ENCODE measurements at places on chromosomes 11 and 22. TPM values are rescaled to one million over a fixed set of nuclear protein-coding genes. Genes with fewer than 3 reads are reported as not detected.

RIMBP3C gene
- total RNA-seq = 0.20 TPM

FOLR2 gene
- total RNA-seq = not detected

SOX6 gene
- total RNA-seq = 0.36 TPM

SLC22A6 gene
- not detected for total RNA-seq

ACTN3 gene
- total RNA-seq = not detected

GRCh38 chr11:69531717-69532088 is 50.2 kb downstream of the LINC01488 start:
- H3K27ac ChIP-seq = no peak overlapping the region
- H3K4me3 ChIP-seq = no peak overlapping the region
- H3K36me3 ChIP-seq = no peaks in the 10 kb centered on the region
- peaks cover 20% of the 10 kb centered on the region for H3K27me3 ChIP-seq
- H3K4me1 ChIP-seq = no peaks in the 10 kb centered on the region

- H3K27ac ChIP-seq = no peak overlapping the region
- no peak for DNase-seq
- H3K4me3 ChIP-seq = no peak overlapping the region
- peaks cover 13% of the 10 kb centered on the region for H3K4me1 ChIP-seq
- peaks cover 5% of the 10 kb centered on the region for H3K36me3 ChIP-seq
- H3K27me3 ChIP-seq = no peaks in the 10 kb centered on the region
These were observed 4.4 kb downstream of the TTC38 start for GRCh38 chr22:46272196-46272595.

DNA sequence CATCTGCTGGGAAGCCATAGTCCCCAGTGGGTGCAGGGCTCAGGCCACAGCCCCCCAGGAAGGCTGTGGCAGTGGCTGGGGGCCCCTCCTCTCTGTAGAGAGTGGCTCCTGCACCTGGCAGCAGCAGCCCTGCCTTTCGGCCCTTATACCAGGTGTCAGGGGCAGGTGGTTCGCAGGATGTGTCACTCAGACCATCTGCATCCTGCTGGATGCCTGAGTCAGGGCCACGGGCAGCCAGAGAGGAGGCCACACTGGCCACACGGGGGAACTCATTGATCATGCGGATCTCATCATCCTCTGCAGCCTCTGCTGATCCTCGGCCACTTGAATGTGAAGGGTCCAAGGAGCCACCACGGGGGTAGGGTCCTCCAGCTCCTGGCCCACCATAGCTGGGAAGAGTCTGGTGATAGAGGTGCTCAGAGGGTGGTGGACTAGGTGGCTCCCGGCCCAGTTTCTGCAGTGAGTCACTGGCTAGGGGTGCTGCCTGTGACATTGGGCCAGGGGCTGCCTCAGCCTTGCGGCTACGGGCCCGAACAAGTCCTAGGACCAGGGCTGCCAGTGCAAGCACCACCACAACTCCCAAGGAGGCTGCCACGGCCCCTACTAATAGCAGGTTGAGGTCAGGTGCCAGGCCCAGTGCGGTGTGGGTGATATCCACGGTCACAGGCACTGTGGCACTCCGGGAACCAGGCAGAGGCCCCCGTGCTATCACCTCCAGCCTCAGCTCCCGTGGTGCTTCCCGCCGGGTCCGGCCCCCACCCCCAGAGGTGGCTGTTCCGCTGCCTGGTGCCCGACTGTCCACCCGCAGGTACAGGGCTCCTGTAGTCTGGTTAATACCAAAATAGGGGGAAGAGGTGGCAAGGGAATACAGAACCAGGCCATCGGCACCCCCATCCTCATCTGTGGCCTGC is 3.3 kb upstream of the TPP1 start:
- no peak for DNase-seq
- H3K4me1 ChIP-seq = peaks cover 6% of the 10 kb centered on the region
- H3K27me3 ChIP-seq = no peaks in the 10 kb centered on the region
- no peak overlapping the region for H3K4me3 ChIP-seq

DNA sequence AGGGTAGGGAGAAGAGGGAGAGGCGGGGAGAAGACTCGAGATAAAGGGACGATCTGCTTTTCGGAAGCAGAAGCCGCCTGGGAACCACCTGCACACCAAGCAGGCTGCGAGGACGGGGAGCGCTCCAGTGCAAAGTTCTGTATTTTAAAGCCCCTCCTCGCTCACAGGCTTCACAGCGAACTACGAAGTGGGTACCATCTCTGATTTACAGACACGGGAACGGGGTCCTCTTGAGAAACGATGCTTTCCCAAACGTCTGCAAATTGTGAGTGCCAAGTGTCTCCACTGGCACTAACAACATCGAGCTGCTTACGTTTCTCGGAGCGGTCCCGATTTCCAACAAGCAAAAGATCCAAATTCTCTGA is 700 bp upstream of the STX3 start:
- no peaks in the 10 kb centered on the region for H3K36me3 ChIP-seq
- peak overlapping the region; percentile 96 for H3K4me3 ChIP-seq
- H3K27me3 ChIP-seq = peaks cover 4% of the 10 kb centered on the region

GRCh38 chr11:65414776-65415498 is 7.7 kb upstream of the NEAT1 start:
- no peaks in the 10 kb centered on the region for H3K27me3 ChIP-seq
- no peak overlapping the region for H3K4me3 ChIP-seq
- no peak overlapping the region for H3K27ac ChIP-seq
- DNase-seq = no peak
- H3K36me3 ChIP-seq = peaks cover 4% of the 10 kb centered on the region
- H3K4me1 ChIP-seq = peaks cover 32% of the 10 kb centered on the region

GRCh38 chr22:46070215-46070802 is 80.0 kb upstream of the PPARA start:
- DNase-seq = peak; percentile 36
- peaks cover 7% of the 10 kb centered on the region for H3K27me3 ChIP-seq
- H3K27ac ChIP-seq = peak overlapping the region; percentile 62
- no peaks in the 10 kb centered on the region for H3K36me3 ChIP-seq

- no peak for DNase-seq
- H3K4me1 ChIP-seq = no peaks in the 10 kb centered on the region
- no peaks in the 10 kb centered on the region for H3K27me3 ChIP-seq
- no peak overlapping the region for H3K27ac ChIP-seq
- no peaks in the 10 kb centered on the region for H3K36me3 ChIP-seq
These were observed 160.2 kb upstream of the LARGE1 start for GRCh38 chr22:34080433-34080832.

DNA sequence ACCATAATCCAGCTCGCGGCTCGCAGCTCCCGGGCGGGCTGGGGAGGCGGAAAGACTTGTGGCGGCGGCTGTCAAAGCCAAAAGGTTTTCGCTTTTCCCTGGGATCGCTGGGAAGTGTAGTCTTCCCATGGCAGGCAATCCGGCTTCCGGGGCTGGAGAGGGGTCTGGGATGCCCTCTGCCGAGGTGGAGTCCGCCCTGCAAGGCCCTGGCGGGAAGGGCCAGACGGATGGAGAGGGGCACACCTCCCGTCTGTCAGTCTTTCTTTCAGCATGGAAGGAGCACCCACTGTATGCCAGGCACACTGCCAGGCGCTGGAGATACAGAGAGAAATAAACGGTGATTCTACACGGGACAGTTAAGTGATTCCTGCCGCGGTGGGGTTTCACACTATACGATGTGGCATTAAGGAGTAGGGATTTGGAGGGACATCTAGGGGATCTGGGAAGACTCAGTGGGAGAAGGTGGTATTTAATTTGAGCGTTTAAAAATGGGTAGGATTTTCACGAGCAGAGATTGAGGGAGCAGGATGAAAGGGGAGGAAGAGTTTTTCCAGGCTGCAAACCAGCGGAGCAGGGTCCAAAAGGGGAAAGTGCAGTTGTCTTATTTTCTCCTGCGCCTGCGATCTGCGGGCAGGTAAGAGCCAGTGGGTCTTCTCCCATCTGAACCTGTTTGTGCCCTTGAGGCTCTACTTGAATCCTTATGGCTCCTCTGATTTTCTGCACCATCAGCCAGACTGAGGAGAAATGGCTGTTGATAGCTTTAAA is at the start of gene BACE1:
BACE1 (minus strand) TSS at position 60 of the 765 bp plus-strand sequence. CDS start 461 bp downstream, outside the sequence.
- H3K4me3 ChIP-seq = peak within 1 kb of the TSS; percentile 51
- H3K4me1 ChIP-seq = peaks cover 4% of the 10 kb centered on the region
- H3K27ac ChIP-seq = no peak within 1 kb of the TSS
- H3K27me3 ChIP-seq = peaks cover 25% of the 10 kb centered on the region

- peaks cover 3% of the 10 kb centered on the region for H3K36me3 ChIP-seq
- H3K27ac ChIP-seq = peak overlapping the region; percentile 93
- H3K27me3 ChIP-seq = no peaks in the 10 kb centered on the region
These were observed 22.1 kb upstream of the TMPRSS13 start for GRCh38 chr11:117950993-117951961.

All from activated CD8-positive, alpha-beta T cell treated with anti-CD3 and anti-CD28 coated beads for 36 hours (primary cell).